ENCODE measurements at places on chromosomes 7 and 10.

DNA sequence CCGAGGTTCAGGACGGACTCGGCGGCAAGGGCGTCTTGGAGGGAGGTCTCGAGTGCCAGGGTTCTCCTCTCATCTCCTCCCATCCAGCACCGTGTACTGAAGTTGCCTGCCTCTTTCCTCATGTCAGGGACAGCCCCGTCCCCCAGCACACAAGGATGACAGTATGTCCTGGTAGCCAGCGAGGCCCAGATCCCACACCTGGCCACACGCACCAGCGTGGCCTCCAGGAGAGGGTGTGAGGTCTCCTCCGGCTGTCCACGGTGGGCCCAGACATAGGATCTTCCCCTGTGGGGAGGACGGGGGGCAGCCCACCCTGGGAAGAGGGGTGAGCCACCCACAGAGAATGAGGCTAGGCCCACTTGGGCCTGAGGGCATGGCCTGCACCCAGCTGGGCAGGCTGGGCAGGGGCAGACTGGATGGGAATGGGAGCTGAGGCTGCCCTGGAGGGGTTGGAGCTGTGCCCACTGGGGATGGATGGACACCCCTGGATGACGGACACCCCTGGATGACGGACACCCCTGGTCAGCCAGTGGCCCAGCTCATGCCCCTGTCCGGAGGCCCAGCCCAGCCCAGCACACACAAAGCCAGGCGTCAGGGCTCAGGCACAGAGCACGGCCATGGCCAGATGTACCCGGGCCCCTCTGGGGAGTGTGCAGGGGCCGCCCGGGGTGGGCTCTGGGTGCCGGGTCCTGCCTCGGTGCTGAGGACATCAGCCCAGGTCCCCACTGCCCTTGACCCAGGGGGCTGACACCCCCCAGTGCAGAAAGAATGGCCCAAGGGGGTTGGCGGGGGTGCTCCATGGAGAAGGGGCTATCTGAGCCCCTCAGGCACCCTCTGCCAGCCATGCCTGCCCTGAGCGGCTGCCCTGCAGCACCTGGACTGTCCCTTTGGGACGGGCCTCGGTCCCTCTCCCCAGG lies 30.9 kb upstream of the CFAP46 start:
- no peak for DNase-seq

DNA sequence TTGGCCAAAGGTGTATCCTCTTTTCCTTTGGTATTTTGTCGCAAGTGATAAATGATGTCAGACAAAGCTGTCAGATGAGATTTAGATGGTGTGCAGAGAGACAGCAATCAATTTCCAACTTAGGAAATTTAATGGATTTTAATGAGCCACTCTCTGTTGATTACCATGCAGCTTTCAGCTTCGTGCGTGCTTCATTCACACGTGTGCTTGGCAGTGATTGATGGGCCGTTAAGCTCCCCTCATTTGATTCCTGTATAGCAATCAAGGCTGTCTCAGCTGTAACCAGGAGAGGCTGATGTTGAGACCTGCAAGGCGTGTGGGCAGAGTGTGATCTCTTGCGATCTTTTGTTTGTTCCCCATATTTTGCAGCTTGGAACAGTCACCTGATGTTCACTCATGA lies 439.6 kb downstream of the CALN1 start:
- no peak for DNase-seq

GRCh38 chr10:31484431-31485135 lies 165.6 kb downstream of the ZEB1 start:
- no peak for DNase-seq

DNA sequence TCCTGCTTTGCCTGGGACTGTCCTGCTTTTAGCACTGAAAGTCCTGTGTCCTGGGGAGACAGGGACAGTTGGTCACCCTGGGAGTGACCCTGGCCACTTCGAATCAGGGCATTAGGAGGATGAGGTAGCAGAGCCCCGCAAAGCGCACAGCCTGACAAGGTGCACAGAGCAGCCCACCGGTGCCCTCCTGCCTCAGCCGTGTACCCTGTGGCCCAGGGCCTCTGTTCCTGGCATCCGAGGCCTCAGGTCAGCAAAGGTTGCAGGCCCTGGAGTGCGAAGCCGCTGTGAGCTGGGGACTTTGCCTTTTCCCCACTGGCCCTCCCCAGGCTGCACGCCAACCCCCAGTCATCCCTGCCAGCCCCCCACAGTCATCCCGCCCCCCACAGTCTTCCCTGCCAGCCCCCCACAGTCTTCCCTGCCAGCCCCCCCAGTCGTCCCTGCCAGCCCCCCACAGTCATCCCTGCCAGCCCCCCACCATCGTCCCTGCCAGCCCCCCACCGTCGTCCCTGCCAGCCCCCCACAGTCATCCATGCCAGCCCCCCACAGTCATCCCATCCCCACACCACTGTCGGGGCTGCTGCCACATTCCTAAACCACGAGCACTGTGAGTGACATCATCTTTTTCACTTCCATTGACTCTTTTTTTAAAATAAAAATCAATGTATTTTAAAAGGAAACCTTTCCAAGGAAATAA lies 91.8 kb downstream of the RGS10 start:
- DNase-seq, result no peak

- DNase-seq, result no peak
Measured at GRCh38 chr10:64771253-64772050, 1250.3 kb downstream of the REEP3 start.

- no peak for DNase-seq
Measured at GRCh38 chr10:124465003-124465776, 3.6 kb downstream of the LHPP start.

DNA sequence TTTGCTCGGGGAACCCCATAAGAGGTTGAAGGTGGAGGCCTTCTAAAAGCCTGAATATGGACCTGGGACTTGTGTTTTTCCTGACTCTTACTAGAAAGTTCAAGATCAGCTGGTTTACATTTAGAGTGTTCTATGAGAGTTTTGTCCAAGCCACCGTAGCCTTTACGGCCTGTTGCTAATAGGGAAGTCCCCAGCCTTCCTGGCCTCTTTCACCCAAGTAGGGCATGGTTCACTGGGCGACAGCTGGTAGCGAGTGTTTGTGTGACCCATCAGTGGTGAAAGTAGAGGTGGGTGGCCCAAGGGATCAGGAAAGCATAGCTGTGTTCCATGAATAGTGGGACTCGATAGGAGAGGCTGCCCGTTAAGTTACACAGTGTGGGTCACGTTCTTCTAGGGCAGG lies 60.1 kb downstream of the RABGEF1 start:
- no peak for DNase-seq

DNA sequence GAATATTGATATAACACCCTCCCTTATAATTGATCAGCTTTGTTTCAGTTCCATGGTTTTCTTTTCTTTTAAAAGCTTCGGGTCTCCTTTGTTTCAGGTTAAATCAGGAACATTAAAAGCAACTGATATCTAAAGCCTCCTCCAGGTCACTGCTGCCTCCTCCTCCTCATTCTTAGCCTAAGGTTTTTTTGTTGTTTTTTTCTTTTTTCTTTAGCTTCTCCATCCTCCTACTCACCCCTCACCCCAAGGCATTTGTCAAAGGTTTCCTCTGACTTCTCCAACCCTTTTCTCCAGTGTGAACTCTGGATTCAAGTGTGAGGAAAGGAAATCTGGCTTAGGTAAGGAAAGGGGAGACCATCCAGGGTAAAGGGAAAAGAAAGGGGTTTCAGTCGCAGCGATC lies 420.2 kb upstream of the NFE2L3 start:
- no peak for DNase-seq

GRCh38 chr7:106757846-106758245 lies 96.9 kb upstream of the CCDC71L start:
- peak; percentile 89 for DNase-seq

- no peak for DNase-seq
Measured at GRCh38 chr10:104072786-104073185, 12.9 kb downstream of the COL17A1 start.

- no peak for DNase-seq
Measured at GRCh38 chr7:36044101-36044892, 108.8 kb upstream of the EEPD1 start.

GRCh38 chr10:87095236-87095945 lies 385 bp downstream of the SHLD2 start:
- DNase-seq, result peak; percentile 83

DNA sequence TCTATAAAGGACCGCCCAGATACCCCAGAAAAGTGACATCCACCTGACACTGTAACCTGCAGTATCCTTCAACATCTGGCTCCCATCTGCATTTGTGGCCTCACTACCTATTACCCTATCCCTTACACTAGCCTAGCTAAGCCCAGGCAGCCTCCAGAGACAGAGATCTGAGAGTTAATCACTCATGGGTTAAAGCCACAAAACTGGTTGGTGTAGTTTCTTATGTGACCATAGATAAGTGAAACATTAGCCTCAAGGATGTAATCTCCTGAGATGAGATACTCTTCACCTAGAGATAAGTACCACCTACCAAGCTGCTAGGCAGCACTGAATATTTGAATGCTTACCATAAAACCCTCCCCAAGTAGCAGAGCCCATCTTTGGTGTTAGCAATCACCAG lies 35.4 kb downstream of the CTTNBP2 start:
- no peak for DNase-seq

DNA sequence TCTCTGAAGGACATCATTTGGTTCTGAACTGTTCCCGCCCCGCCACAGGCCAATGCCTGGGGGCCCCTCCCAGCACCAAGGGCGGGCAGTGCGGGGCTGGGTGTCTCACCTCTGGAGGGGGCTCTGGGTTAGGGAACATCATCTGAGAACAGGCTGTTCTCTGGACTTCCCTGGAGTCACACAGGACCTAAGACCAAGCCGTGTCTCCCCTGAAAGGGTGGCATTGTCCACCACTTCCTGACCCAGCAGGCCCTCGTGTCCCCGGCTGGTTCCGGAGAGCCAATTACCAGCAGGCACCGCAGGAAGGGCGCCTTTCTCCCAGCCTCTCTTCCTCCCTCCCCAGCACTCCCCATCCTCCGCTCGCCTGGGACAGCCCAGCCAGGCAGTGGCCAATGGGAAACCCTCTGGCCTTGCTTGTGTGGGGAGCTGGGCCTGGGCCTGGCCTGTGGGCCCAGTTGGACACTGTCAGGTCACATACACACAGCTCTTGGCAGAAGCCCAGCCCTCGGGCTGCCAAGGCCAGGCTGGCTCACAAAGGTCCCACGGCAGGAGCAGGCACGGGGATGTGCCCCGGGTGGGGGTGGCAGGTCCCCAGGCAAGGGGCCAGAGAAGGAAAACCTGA lies 119.5 kb downstream of the SPDYE5 start:
- DNase-seq, result no peak

DNA sequence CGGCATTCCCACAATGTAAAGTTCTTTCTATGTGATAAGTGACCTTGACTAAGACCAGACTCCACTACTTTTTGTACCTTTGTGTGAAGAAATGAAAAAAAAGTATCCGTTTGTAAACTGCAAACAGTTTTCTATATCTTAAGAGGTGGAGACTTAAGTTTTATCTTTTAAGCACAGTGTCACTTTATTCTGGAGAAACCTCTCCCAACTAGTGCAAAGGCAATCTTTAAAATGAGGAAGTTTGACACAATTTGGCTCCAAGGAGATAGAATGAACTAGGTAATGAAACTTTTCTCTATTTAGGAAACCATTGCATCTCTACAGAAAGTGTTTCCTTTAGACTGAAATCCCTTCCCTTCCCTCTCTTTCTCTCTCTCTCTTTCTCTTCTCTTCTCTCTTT lies 122.9 kb downstream of the SAMD9 start:
- DNase-seq, result peak; percentile 26

GRCh38 chr7:5396999-5397663 lies 26.5 kb downstream of the TNRC18 start:
- DNase-seq, result peak; percentile 99

DNA sequence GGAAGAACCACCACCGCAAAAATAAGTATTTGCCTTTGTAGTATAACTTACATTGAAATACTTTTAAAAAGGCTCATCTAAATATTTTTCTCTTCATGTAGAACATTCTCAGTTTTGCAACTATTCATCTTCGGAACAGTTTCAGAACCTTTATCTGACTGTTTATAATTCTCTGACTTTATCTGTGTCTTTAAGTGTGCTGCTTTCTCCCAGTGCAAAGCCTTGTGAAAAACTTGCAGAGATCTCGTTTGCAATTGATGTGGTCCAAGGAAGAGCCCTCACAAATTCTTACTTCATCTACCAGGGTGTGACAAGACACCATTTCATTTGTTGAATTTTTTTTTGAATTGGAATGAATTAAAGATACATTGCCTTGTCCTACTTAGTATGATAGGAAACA lies 186.4 kb downstream of the DKK1 start:
- DNase-seq, result no peak

- no peak for DNase-seq
Measured at GRCh38 chr7:108662783-108663362, 93.2 kb downstream of the DNAJB9 start.

DNA sequence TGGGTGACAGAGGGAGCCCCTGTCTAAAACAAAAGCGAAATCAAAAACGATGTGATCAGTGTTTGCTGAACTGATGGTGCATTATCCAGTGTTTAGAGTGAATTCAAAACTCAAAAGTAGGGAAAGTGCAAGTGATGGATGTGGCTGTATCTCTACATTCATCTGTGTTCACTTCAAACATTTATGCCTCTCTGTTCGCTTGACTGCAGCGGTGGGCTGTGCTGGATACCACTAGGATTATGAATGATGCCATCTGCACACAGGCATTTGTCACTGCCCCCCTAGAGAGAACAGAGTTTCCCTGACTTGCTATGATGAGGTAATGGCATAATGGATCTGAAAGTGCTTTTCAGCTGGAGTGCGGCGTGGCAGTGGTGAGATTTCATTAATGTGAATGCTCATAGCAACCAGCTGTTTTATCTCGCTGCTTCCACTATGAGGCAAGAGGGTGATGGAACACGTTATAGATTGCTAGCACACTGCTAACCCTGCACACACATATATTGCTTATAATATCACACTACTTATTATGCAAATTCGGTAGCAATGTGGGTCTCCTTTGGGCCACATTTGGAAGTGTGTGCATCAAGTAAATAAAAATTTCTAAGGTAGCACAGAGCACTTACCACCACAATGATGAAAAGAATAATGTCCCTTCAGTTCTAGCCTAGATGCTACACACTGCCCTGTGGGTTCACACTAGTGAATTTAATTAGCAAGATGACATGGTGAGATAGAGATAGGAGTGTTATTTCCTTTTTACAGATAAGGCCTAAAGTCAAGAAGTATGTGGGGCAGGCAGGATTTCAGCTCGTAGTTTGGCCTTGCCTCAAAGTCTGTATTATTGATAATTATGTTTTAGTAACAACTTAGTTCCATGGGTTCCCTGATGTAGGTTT lies 164.7 kb downstream of the CAMK1D start:
- DNase-seq, result peak; percentile 23
